Natural killer cell treated with Interleukin-12 subunit alpha and Interleukin-12 subunit beta and Interleukin-15 and Interleukin-18, amount 100 ng/mL, for 72 hours (primary cell): ENCODE measurements at places on chromosomes 12 and 14. TPM values are rescaled to one million over a fixed set of nuclear protein-coding genes. Genes with fewer than 3 reads are reported as not detected.

GRCh38 chr12:3311027-3311402, 180.0 kb upstream of the PRMT8 start:
- no peak overlapping the region for H3K27ac ChIP-seq
- peaks cover 18% of the 10 kb centered on the region for H3K27me3 ChIP-seq
- no peak overlapping the region for H3K4me3 ChIP-seq

- H3K4me3 ChIP-seq: no peak overlapping the region
- H3K27ac ChIP-seq: no peak overlapping the region
- H3K27me3 ChIP-seq: no peaks in the 10 kb centered on the region
- H3K4me1 ChIP-seq: no peaks in the 10 kb centered on the region
Observed at GRCh38 chr14:94372021-94372605, 16.3 kb downstream of the SERPINA1 start.

XRCC3 gene
- 112 TPM for total RNA-seq

DNA sequence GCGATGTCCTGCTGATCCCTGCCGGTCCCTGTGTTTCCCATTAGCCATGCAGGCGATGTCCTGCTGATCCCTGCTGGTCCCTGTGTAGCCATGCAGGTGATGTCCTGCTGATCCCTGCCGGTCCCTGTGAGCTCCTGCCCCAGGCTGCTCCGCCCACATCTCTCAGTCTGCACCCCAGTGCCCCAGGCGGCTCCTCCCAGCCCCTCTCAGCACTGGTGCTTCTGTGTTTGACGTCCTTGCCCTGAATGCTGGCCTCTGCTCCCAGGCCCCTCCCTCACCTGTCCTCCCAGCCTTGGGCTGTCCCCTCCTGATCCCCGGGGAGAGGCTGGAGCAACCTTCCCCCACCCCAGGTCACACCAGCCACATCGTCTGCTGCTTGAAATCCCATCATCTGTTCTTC, 41.4 kb upstream of the TEX22 start:
- H3K27ac ChIP-seq: no peak overlapping the region
- H3K4me3 ChIP-seq: no peak overlapping the region
- no peaks in the 10 kb centered on the region for H3K36me3 ChIP-seq

DNA sequence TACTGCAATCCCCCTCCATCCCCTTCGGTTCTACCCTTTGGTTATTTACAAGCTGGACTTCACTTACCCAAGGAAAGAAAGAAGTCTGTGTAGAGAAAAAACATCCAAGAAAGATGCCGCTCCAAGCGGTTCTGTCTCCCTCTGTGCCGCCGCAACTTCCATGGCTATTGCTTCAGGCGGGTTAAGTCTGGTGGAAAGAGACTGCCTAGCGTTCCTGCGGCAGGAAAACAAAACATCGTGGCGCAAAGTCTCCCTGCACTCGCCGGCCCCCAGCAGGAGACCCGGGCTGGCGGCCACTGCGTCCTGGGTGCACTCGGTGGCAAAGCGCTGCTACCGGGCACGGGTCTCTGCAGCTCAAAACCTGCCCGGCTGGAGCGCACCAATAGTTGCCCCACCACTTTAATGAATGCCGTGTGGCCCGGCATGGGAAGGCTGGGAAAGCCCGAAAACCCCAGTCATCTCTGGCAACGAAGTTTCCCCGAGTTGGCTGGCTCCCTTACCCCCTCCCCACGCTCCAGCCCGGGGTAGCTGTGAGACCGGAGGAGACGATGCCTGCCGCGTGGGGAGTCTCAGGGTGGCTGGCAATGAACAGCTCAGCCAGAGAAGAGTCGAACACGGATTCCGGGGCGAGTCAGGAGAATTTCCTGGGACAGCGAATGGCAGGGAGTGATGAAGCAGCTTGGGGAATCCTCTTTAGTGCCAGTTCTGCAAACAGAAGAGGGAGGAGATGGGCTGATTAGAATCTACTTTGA, 3.5 kb upstream of the KCNK10 start:
- no peak for DNase-seq
- peaks cover 52% of the 10 kb centered on the region for H3K27me3 ChIP-seq
- no peaks in the 10 kb centered on the region for H3K36me3 ChIP-seq
- H3K27ac ChIP-seq: no peak overlapping the region
- no peaks in the 10 kb centered on the region for H3K4me1 ChIP-seq

DNA sequence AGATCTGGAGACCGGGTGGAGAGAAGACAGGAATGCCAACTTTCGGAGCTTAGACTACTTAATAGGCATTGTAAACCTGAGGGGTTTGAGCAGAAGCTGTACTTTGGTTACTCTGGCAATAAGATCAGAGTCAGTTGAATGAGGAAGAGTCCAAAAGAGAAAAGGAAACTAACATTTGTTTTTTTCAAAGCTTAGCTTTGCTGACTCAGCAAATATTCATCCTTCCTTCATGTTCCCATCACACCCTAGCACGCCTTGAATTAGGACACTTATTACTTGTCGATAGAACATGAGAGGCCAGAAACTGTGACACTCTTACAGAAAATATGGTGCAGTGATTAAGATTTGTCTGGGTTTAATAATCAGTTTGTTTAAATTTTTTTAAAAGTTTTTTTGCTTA, 266.9 kb upstream of the ATP2B1 start:
- no peak for DNase-seq
- peaks cover 15% of the 10 kb centered on the region for H3K4me1 ChIP-seq
- no peak overlapping the region for H3K27ac ChIP-seq
- H3K27me3 ChIP-seq: peaks cover 7% of the 10 kb centered on the region
- no peaks in the 10 kb centered on the region for H3K36me3 ChIP-seq
- no peak overlapping the region for H3K4me3 ChIP-seq

DNA sequence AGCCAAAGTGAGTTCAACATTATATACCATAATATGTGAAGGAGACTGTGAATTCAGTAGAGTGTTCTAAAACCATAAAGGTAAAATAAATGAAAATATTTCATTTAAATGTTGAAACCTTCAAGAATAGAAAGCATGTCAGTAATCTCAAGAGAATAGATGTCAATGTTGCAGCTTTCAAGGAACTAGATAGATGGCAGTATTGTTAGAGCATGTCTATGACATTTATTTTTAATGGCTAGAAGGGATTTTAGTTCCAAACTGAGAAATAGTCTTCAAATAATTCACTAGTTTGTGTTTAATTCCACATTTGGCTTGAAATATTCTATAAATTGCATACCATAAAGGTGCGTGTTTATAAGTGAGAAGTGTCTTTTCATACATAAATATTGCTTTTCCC, 326.5 kb downstream of the FLRT2 start:
- H3K36me3 ChIP-seq: no peaks in the 10 kb centered on the region
- H3K4me3 ChIP-seq: no peak overlapping the region
- no peak overlapping the region for H3K27ac ChIP-seq

TAS2R50 gene
- 7.0 TPM for total RNA-seq

NAV3 gene
- not detected for total RNA-seq
